ENCODE measurements at places on chromosomes 4 and X.

DNA sequence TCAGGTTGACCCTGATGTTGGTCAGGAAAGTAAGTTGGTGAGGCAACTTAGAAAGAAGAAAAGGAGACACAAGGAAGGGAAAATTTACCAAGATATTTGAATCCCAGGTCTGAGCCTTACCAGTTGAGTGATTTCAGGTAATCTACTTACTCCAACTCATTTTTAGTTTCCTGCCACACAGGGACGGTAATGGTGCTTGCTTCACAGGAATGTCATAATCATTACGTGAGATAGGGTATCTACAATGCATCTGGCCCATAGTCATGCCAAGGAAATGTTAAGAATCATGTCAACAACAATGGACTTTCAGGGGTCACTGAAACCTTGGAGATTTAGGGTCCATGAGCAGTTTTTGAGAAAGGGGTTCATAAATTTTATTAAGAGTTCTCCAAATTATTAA is 195.4 kb upstream of the HHIP start:
- no peak for DNase-seq

DNA sequence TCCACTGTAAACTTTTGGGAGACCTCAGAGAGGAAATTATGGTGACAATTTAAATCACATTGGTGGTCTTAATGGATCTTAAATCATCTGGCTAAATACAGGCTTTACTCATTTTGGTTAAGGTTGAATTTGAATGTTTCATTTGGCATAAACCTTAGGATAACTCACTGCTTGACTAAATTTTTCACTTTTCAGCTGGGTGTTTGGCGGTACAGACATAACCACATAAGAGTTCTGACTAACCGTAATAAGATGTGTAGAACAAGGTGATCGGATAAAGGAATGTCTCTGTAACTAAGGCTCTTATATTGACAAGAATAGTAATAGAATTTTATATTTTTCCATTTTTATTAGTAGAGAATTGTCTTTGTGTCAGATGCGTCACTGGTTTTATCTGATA is 281.0 kb downstream of the BMPR1B start:
- no peak for DNase-seq

GRCh38 chr4:66972087-66972486 is 573.2 kb downstream of the CENPC start:
- no peak for DNase-seq

GRCh38 chrX:87580862-87581261 is 63.3 kb downstream of the KLHL4 start:
- DNase-seq, result no peak

All from activated CD4-positive, CD25-positive, alpha-beta regulatory T cell treated with anti-CD3 and anti-CD28 coated beads, Interleukin-2, amount 50 U/mL, for 72 hours (primary cell).